H1 (cell line): ENCODE measurements at places on chromosomes 7 and 10.

DNA sequence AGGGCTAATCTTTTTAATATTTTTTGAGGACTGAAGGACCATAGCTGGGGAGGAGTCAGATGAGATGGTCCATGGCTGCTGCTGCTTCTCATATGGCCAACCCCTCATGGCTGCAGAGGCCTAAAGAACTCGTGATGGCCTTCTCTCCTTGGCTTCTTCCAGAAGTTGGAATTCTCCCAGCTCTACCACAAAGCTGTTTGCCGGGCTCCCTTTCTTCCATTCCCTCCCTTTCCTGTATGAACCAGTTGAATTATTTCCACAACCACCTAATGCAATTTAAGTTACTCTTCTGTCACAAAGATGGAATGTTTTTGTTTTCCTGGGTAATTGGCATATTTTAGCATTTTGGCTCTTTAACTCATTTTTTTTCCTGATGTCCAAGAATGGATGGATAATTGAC is 80.7 kb downstream of the PHTF2 start:
- H3K4me1 ChIP-seq = 0 out of 2 replicates have a peak, but pooled peaks cover 4% of the 10 kb centered on the region
- no peak for DNase-seq
- no peak overlapping the region for H3K27ac ChIP-seq
- H3K4me3 ChIP-seq = no peak overlapping the region
- no peaks in the 10 kb centered on the region for H3K36me3 ChIP-seq
- no peaks in the 10 kb centered on the region for H3K27me3 ChIP-seq

DNA sequence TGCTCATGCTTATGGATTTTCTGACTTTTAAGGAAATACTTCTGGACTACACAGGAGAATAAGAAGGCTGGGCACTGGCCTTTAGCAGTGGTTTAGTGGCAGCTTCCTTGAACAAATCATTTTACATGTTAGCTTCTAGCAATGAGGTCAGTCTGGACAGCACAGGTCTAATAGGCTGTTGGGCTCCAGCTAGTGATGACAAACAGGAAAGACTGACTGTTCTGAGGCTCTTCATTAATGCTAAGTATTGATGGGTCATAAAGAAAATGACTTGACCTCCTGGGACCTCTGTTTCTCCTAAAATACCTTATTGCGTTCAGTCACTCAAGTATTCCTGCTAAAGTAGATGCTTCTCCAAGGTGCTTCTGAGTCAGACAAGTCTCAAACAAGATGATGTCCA is 4.9 kb upstream of the RHOBTB1 start:
- no peaks in the 10 kb centered on the region for H3K36me3 ChIP-seq
- no peak overlapping the region for H3K4me3 ChIP-seq
- H3K27me3 ChIP-seq = peaks cover 8% of the 10 kb centered on the region; the same call in 1 of the 2 replicates

DNA sequence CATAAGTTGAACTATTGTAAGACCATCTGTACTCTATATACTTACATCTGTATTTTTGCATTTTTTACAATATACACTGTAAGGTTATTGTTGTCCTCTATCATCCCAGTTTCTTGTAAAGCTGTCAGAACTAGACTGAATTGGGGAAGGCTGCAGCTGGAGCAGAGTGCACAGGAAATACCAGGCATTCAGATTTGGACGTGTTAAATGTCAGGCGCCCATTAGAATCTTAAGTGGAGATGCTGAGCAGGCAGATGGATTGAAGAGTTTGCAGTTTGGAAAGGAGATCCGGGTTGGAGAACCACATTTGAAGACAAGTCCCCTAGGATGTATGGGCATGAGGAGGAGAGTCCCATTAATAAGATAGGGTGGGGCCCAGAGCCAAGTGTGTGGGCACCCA is 40.4 kb downstream of the MTURN start:
- H3K27me3 ChIP-seq = no peaks in the 10 kb centered on the region; the same call in 1 of the 2 replicates
- H3K4me3 ChIP-seq = no peak overlapping the region
- H3K36me3 ChIP-seq = no peaks in the 10 kb centered on the region
- 0 out of 2 replicates have a peak, but pooled peaks cover 2% of the 10 kb centered on the region for H3K4me1 ChIP-seq
- DNase-seq = no peak
- no peak overlapping the region for H3K27ac ChIP-seq

- H3K36me3 ChIP-seq = no peaks in the 10 kb centered on the region
- no peak overlapping the region for H3K4me3 ChIP-seq
- no peak overlapping the region for H3K27ac ChIP-seq
- no peaks in the 10 kb centered on the region for H3K4me1 ChIP-seq
- H3K27me3 ChIP-seq = no peaks in the 10 kb centered on the region
- no peak for DNase-seq
These were observed 195.7 kb downstream of the THSD7A start for GRCh38 chr7:11636274-11636673.

DNA sequence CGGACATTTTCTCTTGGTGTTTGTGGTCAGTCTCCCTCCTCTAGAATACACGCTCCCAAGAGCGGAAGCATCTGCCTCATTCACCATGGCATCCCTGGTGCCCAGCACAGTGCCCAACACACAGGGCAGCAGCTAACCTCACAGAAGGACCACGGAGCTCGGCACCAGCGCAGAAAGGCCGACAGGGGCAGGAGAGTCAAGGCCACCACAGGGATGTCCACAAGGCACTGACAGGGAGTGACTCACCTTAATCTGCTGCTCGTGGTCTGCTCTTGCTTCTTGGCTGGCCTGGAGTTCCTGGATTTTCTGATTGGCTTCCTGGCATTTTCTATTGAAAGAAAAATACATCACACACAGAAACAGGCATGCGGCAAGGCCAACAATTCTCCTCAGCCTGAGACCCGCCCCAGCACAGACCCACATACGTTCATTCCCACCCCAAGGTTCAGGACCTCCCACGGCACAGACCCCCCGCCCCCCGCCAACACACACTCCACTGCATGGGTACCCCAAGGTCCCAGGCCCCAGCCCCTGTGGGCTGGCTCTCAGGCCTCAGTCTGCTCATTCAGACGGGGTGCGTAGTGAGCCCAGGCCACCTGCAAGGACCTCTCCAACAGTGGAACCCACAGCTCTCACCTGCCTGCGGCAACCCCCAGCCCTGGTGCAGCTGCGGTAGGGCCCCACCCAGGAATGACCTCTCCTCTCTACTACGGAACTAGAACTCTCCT is 14.9 kb downstream of the MAD1L1 start:
- peaks cover 43% of the 10 kb centered on the region for H3K36me3 ChIP-seq
- DNase-seq = no peak
- H3K27me3 ChIP-seq = no peaks in the 10 kb centered on the region
- H3K4me3 ChIP-seq = no peak overlapping the region
- no peaks in the 10 kb centered on the region for H3K4me1 ChIP-seq
- H3K27ac ChIP-seq = no peak overlapping the region

DNA sequence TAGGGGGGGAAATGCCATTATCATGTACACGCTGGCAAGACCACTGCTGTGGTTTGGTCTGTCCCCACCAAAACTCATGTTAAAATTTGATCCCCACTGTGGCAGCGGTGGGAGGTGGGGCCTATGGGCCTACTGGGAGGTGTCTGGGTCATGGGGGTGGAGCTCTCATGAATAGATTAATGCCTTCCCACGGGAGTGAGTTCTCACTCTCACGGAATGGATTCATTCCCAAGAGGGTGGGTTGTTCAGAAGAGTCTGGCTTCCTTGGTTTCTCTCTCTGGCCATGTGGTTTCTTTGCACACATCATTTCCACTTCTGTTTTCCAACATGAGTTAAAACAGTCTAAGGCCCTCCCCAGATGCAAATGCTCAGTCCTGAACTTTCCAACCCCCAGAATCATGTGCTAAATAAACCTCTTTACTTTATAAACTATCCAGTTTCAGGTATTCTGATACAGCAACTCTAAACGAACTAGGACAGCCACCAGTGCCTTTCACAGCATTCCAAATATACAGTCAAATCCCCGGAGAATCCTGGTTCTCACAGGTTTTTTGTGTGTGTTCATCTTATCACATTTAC is 44.3 kb downstream of the SMURF1 start:
- peaks cover 14% of the 10 kb centered on the region for H3K4me1 ChIP-seq
- H3K4me3 ChIP-seq = no peak overlapping the region
- no peak for DNase-seq
- H3K27me3 ChIP-seq = no peaks in the 10 kb centered on the region
